ENCODE measurements at places on chromosomes 6 and 20.

DNA sequence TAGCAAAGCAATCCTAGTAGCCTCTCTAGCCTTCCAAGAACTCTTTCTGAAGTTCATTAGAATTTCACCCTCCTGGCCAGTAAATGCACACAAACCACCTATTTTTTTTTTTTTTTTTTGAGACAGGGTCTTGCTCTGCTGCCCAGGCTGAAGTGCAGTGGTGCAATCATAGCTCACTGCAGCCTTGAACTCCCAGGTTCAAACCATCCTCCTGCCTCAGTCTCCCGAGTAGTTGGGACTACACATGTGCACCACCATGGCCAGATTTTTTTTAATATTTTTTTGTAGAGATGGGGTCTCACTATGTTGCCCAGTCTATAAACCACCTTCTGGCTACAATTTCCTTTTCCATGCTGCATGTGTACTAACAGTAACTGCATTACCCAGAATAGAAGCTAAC is 301.3 kb downstream of the ZNF217 start:
- DNase-seq = no peak

- no peak for DNase-seq
Measured at GRCh38 chr6:145233955-145234354, 501.4 kb downstream of the EPM2A start.

GRCh38 chr6:115514656-115515055 is 546.0 kb downstream of the FRK start:
- DNase-seq = no peak

GRCh38 chr6:7137335-7138045 is 29.7 kb downstream of the RREB1 start:
- DNase-seq = peak; percentile 74

DNA sequence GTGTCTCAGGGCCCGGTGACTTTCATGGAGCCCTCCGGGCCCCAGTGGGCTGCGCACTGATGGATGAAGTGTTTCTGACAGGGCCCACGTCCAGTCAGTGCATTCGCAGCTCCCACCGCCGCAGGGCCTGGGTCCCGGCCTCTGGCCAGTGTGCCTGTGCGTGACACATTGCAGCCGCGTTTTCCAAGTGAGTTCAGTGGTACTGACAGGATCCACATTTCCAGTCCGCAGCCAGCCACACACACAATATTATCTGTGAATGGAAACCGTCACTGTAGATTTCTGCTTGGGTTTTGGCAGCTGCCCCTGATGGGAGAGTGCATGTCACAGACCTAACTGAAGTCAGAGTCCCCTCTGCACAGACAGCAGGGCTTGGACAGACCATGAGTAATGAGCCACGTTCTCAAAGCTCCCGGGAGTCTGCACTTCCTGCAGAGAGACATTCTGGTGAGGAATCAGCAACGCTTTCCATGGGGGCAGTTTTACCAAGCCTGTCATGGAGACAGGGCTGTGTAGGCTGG is 171.4 kb downstream of the MYLK4 start:
- no peak for DNase-seq

DNA sequence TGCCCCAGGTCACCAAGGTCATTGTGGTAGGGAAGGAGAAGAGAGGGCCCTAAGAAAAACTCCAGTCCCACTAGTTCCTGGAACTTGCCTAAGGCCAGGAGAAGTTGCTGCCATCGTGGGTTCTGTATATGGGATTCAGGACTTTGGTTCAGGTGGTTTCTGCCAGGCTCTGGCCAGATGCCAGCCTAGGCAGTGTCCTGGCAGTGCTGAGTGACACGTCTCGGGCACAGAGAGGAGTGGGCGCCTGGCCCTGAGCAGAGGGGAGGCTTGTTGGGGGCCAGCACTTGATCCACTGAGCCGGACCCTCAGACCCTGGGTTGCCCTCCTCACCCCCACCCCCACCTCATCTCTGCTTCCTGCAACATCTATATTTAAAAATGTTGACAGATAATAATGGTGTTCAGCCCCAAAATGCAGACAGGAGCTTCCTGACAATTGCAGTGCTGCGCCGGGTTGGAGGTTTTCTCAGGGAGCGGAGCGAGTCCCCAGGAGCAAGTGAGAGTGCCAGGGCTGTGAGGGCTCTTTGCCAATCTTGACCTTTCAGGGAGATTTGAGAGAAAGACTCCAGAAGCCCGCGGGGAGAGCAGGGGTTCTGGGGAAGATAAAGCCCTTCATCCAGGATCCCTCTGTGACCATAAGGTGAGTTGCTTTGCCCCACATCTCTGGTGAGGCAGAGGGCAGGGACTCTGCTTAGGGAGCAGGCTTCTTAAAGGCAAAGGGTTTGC is 71.9 kb downstream of the PHACTR3 start:
- DNase-seq = no peak

DNA sequence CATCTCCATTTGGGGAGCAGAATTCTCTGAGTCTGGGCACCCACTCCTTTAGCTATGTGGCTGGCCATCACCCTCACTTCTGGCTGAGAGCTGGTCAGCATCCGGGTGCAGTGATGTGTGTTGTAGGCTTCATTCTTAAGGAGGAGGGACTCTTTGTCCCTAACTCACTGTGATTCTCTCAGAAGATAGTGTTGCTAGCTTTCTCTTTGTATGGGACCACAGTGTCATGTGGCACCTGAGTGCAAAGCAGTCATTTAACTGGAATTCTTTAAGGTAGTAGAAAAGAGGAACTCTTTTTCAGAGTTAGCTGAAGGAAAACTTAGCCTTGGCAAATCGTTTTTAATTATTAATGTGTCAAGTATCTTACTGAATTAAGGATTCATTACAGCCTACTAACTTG is 165.9 kb downstream of the JARID2 start:
- DNase-seq = no peak

DNA sequence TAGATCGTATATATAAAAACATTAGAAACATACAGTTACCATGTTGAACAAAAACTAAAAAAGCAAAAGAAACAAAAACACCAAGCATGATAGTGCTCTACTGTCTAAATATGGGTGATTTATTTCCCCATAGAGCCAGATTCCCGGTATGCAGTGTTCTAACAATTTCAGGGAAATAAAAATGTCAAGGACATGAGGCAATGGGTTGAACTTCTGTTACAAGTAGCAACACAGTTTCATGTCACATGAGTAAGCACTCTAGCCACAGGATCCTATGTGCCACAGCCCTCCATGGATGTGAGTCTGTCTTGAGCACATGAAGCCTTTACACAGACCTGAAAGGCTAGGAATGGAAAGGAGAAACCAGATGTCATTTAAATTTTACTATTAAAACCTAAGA is 96.0 kb downstream of the MAP3K5 start:
- no peak for DNase-seq

- no peak for DNase-seq
Measured at GRCh38 chr20:9515214-9515585, 810 bp downstream of the LAMP5 start.

GRCh38 chr20:12306107-12306506 is 388.4 kb downstream of the BTBD3 start:
- no peak for DNase-seq

GRCh38 chr6:3523271-3523670 is 66.4 kb upstream of the SLC22A23 start:
- no peak for DNase-seq

- peak; percentile 80 for DNase-seq
Measured at GRCh38 chr20:45419188-45420091, 3.5 kb downstream of the PIGT start.

Data from erythroblast (primary cell).